ENCODE measurements at places on chromosomes 13 and 19.

GRCh38 chr19:14337510-14337909, 43.7 kb upstream of the ADGRE5 start:
- no peak for DNase-seq

DNA sequence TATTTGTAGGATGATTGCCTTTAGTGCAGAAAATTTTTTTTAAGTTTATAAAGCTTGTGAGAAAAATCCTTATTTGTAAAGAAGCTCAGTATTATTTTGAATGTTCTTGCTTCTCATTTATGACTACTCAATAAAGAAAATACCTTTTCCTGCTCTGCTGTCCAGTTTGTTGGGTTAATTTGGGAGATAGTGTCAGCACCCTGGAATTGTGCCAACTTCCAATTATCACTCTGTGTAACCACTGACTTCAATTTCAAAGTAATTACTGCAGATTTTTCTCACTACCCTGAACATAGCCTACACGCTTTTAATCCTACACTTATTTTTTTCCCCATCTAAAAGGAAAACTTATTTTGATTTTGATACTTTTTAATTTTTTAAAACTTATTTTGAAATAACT, 93.1 kb downstream of the GGACT start:
- no peak for DNase-seq

DNA sequence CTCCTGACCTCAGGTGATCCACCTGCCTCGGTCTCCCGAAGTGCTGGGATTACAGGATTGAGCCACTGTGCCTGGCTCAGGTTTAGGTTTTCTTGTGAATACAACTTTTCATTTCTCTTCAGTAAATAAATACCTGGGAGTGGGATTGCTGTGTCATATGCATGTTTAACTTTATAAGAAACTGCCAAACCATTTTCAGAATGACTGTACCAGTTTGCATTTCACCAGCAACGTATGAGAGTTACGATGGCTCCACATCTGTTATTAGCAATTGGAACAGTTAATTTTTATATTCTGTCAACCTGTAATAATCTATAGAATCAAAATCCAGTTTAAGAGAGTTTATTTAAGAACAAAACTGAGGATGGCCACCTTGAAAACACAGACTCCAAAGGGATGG, 52.2 kb downstream of the TEX26 start:
- DNase-seq = no peak

- DNase-seq = no peak
These were observed 522.5 kb downstream of the DIAPH3 start for GRCh38 chr13:59641261-59641660.

Measured in NCI-H2227 treated with DMSO at 0.1 percent for 48 hours (cell line).